Activated naive CD4-positive, alpha-beta T cell (primary cell): ENCODE measurements at places on chromosomes 3 and 15.
A peak's percentile ranks its signal among the peaks of the same experiment; 100 is the strongest.

DNA sequence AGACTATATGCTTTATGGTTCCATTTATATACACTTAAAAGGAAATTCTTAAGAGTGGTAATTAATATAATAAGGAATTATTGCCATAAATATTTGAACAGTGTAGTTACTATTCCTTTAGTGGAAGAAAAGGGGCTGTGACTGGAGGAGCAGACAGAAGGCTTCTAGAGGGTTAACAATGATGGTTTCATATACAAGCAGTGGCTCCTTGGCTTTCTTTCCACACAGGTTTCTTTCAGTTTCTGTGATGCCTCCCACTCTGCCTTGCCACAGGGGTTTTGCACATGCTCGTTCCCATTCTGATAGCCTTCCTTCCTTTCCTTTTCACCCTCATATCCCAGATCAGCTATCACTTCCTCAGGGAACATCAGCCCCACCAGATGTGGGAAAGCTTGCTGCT, 108.8 kb upstream of the LYSMD4 start:
- no peak for DNase-seq

DNA sequence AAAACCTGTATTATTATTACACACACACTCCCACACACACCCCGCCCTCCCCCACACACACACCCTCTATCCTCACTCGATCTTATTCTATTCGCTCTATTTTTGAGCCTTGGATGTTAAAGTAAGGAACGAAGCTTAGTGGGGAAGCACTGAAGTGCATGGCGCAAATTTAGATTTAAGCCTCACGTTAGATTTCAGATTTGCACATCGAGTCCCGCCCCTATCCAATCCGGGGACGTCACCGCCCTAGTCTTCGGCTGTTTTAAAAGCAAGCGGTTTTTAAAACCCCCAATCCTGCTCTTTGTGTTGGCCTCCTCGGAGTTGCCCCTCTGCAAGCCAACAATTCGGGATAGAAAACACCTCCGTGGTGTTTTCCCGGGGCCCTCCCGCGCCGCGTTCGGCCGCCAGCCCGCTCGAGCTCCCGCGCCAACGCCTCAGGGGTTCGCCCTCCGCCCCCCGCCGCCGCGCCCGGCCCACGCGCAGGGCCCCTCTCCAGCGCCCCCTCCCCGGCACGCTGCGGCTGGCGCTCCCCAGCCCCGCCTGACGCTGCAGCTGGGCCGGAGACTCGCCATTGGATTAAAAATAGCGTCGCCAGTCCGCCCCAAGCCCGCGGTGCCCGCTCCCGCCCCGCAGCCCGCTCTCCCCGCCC, at the start of gene USP13:
TSS of gene USP13 (plus strand) at position 594 of the 649 bp plus-strand sequence. CDS start 186 bp downstream, outside the sequence.
- peak; percentile 62 for DNase-seq

- DNase-seq, result no peak
Measured at GRCh38 chr3:145735631-145736030, 425.4 kb downstream of the PLOD2 start.

DNA sequence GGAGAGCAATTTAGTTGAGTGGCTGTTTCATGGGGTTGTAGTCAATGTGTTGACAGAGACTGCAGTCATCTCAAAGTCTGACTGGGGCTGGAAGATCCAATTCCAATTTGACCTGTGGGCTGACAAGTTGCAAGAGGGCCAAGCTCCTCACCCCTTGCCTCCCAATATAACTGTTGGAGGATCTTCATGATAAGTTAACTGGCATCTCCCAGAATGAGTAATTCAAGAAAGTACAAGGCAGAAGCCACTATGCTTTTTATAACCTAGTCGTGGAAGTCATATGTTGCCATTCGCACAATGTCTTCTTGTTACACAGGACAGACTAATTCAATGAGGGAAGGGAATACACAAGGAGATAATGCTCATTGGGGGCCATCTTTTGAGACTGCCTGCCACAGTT, 29.1 kb downstream of the GPR15 start:
- DNase-seq, result no peak

DNA sequence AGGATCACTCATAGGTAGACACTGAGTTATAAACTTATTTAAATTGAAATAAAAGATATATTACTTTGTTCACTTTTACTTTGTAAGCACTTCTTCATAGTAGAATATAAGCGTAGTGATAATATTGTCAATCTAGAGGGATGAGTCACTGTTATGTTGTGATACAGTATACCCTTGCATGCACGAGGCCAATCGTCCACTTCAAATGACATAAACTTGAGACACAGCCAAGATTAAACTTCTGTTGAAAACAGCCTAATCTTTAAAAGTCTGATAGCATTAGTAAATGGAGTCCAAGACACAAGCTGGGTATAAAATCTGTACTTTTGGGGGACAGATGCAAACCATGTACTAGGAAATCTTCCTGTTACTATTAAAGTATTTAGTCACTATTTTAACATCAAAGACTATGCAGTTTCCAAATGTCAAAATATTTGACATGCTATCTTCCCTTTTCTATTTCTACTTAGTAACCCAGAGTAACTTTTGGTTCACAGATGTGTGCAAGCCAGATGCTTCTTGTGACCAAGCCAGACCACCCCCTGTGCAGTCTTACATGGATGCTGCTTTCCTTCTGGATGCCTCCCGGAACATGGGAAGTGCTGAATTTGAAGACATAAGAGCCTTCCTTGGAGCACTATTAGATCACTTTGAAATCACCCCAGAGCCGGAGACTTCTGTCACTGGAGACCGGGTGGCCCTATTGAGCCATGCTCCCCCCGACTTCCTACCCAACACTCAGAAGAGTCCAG, 85.3 kb downstream of the PIK3R4 start:
- DNase-seq, result no peak

- DNase-seq, result no peak
Measured at GRCh38 chr3:194275721-194276120, 75.4 kb downstream of the CPN2 start.

GRCh38 chr3:30522476-30522875, 83.9 kb upstream of the TGFBR2 start:
- no peak for DNase-seq

- DNase-seq, result no peak
Measured at GRCh38 chr3:51953445-51953844, 1.7 kb upstream of the GPR62 start.

DNA sequence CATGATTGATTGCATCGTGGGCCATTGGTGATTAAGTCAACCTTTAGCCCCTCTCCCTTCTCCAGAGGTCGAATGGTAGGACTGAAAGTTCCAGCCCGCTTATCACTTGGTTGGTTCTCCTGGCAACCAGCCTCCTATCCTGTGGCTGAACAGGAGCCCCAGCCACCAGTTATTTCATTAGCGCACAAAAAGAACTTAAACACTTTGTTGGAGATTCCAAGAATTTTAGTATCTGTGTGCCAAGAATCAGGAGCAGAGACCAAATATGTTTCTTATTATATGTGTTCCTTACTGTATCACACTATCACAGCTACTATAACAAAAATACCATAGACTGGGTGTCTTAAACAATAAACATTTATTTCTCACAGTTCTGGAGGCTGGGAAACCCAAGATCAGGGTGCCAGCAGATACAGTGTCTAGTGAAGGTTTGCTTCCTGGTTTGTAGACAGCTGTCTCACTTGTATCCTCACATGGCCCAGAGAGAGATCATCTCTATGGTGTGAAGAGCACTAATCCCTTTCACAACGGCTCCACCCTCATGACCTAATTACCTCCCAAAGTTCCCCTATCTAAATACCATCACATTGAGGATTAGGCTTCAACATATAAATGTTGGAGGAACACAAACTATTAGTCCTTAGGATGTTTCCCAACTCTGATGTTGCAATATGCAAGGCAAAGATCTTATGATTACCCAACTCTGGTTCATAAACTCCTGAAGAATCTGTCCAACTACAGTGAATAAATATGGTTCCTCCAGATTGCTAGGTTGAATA, 30.5 kb upstream of the APH1B start:
- DNase-seq, result no peak

GRCh38 chr3:116046350-116046749, 398.9 kb downstream of the LSAMP start:
- no peak for DNase-seq

GRCh38 chr3:45988804-45989203, 6.8 kb downstream of the FYCO1 start:
- DNase-seq, result no peak

DNA sequence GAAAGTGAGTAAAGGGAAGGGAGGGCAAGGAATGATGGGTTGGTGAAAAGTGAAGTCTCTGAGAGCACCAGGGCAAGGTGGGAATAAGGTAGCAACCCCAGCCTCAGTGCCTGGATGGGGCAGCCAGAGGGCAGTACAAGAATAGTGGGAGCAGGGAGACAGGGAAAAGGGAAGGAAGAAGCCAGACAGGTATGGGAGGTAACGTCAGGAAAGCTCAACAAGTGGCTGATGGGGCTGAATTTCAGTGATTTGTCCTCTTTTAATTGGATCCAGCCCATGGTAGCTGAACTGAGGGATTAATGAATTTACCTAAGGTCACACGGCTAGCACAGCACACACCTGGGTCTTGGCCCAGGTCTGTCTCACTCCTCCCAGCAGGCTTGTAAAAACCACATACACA, 12.6 kb downstream of the RORA start:
- DNase-seq, result no peak
